ENCODE measurements at places on chromosomes 7 and 10.

DNA sequence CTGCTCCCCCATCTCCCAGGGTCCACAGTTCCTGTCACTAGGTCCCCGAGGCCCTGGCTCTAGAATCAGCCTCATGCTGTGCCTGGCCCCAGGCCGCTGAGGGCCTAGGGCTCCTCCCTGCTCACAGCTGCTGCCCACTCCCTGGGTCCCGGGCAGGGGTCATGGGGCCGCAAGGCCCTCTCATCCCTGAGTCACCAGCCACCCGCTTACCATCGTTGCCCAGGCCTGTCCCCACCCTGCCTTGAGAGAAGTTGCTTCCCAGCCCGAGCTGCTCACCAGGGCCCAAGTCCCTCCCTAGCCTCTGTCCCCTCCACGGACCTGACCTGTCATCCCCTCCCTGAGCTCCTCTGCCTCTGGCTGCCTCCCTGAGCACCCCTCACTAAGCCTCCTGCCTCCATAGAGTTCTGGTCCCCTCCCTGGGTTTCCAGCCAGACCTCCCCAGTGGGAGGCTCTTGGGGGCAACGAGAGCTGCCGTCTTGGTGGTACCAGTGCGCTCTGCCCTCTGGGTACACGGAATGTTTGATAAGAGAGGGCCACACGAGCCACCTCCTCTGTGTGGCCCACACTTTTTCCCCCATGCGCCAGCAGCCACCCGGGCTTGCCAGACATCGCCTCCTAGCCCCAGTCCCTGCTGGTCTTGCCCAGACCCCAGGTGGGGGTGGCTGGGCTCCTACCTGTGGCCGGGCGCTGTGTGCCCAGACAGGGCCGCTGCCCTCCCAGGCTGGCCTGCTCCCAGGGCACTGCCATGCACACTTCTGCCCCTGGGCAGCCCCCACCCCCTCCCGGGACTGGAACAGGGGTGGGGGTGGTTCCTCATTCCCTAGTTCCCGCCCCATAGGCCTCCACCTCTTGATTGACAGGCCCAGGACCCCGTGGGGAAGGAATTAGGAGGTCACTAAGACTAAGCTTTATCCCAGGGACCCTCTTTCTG is 21.3 kb downstream of the MLXIPL start:
- no peak for DNase-seq

GRCh38 chr7:150756166-150756565 is 18.9 kb downstream of the GIMAP5 start:
- no peak for DNase-seq

DNA sequence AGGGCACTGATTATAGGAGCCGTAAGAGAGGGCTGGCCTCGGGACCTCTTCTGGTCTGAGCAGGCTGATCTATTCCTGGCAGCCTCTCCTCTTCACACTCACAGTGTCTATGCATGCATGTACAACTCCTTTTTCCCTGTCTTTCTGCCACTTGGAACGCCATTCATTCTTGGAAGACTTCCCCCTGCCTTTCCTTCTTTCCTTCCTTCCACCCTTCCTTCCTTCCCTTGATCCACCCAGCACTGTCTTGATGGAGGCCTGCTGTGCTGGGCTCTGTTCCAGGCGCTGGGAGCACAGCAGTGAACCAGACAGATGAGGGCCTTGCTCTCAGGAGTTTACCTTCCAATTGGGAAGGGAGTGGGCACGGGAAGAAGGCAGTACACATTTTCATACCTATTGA is 114.8 kb downstream of the SH3PXD2A start:
- no peak for DNase-seq

DNA sequence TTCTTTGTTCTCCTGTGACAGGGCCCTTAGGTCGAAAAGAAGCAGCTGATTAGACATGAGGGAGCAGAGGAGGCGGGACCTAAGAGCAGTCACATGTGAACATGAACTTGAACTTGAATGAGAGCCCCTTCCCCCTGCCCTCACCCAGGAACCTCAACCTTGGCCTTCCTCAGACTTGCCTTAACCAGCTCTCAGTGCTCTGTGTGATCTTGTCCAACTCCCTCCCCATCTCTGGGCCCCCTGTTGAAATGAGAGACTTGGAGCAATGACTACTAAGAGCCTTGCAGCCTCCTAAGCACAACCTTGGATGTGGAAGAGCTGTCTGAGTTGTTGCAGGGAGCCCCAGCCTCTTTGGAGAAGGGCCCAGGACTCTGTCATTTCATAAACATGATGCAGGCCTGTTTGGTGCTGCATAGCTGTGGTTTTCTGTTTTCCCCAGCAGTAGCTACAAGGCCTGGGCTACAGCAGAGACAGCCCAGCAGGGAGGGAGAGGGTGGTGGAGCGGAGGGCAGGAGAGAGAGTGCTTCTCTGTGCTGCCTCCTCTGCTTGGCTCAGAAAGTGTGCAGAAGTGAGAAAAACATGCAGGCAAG is 123.9 kb upstream of the ZMIZ1 start:
- DNase-seq, result peak; percentile 89

- DNase-seq, result no peak
Observed at GRCh38 chr10:118944959-118945633, 84.4 kb upstream of the NANOS1 start.

GRCh38 chr7:146937836-146938235 is 821.2 kb downstream of the CNTNAP2 start:
- DNase-seq, result no peak

GRCh38 chr7:90579181-90579688 is 16.9 kb upstream of the CDK14 start:
- DNase-seq, result no peak

DNA sequence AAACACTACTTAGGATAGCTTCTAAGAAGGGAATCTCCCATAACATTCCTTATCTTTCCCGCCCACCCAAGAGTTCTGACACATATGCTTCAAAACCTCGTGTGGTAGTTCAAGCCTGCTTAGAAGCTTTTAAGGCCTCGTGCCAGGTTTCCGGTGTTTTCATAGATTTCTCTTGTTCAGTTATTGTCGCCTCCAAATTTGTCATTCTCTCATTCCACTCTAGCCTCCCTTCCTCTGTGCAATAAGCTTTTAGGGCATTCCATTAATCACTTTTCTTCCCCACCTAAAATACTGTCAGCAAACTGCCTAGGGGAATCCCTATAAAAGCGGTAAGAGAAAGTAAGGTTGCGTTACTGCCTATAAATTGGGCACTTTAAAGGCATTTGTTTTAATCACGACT is 718 bp upstream of the BPGM start:
- DNase-seq, result no peak

DNA sequence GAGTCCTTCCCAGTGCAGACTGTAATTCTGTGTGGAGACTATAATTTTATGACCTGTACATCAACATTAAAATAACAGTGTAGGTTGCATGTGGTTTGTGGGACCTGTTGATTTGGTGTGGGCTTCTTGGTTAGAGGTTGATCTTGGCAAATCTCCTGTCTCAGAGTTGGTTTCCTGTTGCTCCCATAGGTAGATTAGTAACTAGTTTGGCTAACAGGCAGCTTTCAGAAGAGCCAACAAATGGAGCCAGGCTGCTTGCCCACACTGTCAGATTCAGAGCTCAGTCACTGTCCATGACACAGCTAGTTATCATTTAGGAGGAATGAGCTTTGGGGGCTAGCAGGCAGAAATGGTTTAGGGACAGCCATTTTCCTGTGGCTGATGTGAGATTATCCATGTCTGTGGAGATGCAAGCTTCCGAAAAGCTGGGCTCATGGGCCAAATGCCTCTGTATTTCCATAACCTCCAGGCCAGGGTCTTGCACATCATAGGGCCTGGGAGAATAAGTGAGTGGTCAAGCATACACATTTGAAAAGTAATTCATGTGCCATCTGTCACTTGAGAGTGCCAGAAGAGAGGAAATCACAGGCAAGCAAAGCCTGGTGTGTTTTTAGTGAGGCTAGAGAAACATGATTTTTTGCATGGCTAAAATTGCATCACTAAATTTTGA is 33.4 kb downstream of the CCM2 start:
- peak; percentile 35 for DNase-seq

DNA sequence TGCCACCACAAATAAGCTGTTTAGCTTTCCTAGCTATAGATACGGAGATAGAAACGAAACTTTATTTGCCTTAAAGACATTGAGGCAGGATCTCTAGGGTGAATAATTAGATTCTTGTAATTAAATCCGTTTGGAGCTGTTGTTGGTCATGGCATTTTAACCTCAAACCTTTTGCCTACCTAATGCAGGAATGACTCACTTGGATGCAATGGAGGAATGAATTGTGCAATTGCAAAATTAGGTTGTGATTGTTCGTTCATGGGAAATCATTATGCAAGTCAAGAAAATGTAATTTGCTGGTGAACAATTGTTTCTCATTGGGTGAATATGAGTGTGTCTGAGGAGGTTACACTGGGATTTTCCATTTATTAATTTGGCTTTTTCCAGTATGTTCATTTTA is 703.5 kb downstream of the GATA3 start:
- DNase-seq, result no peak

GRCh38 chr7:17844022-17844421 is 96.3 kb downstream of the SNX13 start:
- no peak for DNase-seq

DNA sequence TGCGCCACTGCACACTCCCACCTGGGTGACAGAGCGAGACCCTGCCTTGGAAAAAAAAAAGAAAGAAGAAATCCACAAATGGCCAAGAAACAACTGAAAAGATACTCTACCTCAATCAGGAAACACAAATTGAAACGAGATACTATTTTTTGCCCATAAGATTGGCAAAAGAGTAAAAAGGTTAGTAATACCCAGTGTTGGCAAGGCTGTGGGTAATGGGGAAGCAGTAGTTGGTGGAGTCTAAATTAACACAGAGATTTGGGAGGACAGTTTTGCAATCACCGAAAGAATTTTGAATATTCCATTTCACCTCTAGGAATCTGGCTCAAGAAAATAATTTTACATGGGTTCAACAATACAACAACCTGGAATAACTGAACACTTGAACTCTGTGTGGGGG is 19.9 kb downstream of the ABRAXAS2 start:
- DNase-seq, result no peak

- DNase-seq, result no peak
Observed at GRCh38 chr10:10198363-10198762, 819.3 kb upstream of the CELF2 start.

DNA sequence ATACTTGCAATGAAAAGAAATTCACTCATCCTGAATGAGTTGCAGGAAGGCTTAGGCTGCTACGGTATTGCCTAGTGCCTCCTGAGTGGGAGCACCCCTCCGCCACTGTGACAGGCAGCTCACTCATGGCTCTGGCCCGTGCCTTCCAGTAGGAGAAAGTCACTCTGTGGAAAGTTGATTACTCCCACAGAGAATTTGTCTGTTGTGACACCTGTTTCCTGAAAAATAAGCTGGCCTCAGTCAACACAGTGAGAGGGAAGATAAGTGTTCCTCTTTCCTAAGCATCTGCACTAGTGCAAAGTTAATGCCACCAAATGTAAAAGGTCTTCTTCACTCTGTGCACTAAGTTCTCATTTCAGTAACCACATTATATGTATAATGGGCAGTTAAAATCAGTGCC is 158.8 kb upstream of the INHBA start:
- no peak for DNase-seq

DNA sequence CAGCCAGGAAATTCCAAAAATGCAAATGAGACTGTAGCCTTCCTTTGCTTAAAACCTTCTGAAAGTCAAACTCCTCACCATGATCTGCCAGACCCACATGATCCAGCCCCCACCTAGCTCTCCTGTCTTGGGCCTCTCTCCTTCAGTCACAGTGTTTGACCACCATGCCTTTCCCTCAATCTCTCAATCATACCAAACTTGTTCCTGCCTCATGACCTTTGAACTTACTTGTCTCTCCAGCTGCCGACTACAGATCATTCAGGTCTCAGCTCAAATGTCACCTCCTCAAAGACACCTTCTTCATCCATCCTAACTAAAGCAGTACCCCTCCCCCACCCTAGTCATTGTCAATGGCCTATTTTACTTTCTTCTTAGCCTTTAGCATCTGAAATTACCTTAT is 9.3 kb upstream of the ADD3 start:
- DNase-seq, result no peak

DNA sequence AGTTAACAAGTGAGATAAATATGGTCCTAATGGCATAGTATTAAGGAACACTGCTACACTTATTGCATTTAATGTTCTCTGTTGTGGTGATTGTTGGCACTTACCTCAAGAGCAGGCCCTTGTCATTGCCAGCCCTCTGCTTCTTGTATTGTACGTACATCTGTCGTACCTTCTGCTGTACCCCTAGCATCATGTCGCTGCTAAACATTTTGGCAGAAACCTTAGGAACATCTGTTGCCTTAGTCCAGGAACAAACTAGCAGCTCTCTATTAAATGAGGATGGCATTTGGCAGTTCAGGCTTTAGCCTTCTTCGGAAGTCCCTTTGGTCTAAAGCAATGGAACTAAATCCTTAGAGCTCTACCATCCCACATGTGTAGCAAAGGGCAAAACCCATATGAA is 47.6 kb downstream of the PRKG1 start:
- DNase-seq, result no peak
